ENCODE measurements at places on chromosomes 3 and 15.

DNA sequence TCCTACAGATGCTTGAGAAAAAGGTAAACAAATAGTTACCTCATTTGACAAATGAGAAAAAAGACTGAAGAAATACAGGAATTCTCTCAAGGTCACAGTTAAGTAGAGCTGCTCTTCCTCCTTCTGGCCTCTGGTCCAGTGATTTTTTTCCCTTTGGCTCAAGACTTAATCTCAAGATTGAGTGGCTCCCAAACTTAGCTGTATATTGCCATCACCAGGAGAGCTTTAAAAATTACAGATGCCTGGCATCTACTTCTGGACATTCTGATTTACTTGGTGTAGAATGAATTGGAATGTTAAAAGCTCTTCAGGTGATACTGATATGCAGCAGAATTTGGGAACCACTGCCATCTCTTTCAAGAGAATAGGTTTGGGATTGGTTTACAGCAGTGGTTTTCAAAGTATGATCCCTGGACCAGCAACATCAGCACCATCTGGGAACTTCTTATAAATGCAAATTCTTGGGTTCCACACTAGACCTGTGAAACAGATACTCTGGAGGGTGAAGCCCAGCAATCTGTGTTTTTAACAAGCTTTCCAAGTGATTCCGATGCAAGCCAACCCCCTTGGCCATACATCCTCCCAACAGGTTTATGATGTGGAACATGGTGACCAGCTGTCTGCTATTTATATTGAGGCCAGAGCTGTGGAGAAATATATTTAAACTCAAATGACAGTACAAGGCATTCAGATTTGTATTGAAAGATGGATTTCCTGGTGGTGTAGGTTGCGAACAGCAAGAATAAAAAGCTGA lies 333.0 kb upstream of the RARB start:
- DNase-seq: no peak
- no peaks in the 10 kb centered on the region for H3K27me3 ChIP-seq
- no peak overlapping the region for H3K27ac ChIP-seq
- no peaks in the 10 kb centered on the region for H3K36me3 ChIP-seq
- no peaks in the 10 kb centered on the region for H3K4me1 ChIP-seq
- H3K4me3 ChIP-seq: no peak overlapping the region

- H3K36me3 ChIP-seq: no peaks in the 10 kb centered on the region
- H3K4me1 ChIP-seq: peaks cover 7% of the 10 kb centered on the region
- peaks cover 76% of the 10 kb centered on the region for H3K27me3 ChIP-seq
- no peak for DNase-seq
- no peak overlapping the region for H3K4me3 ChIP-seq
- no peak overlapping the region for H3K27ac ChIP-seq
Measured at GRCh38 chr3:123021996-123022510, 5.5 kb downstream of the SEMA5B start.

GRCh38 chr3:19432669-19433068 lies 284.4 kb downstream of the KCNH8 start:
- DNase-seq: no peak
- H3K36me3 ChIP-seq: no peaks in the 10 kb centered on the region
- no peak overlapping the region for H3K4me3 ChIP-seq
- H3K27ac ChIP-seq: no peak overlapping the region
- H3K4me1 ChIP-seq: peaks cover 2% of the 10 kb centered on the region

- no peak for DNase-seq
- H3K27ac ChIP-seq: no peak overlapping the region
- H3K36me3 ChIP-seq: no peaks in the 10 kb centered on the region
- H3K27me3 ChIP-seq: no peaks in the 10 kb centered on the region
- no peak overlapping the region for H3K4me3 ChIP-seq
- no peaks in the 10 kb centered on the region for H3K4me1 ChIP-seq
Measured at GRCh38 chr3:21531909-21532308, 219.1 kb downstream of the ZNF385D start.

- H3K4me1 ChIP-seq: no peaks in the 10 kb centered on the region
- H3K27me3 ChIP-seq: peaks cover 12% of the 10 kb centered on the region
- no peaks in the 10 kb centered on the region for H3K36me3 ChIP-seq
- H3K4me3 ChIP-seq: no peak overlapping the region
Measured at GRCh38 chr15:29917600-29918597, 95.6 kb upstream of the TJP1 start.

DNA sequence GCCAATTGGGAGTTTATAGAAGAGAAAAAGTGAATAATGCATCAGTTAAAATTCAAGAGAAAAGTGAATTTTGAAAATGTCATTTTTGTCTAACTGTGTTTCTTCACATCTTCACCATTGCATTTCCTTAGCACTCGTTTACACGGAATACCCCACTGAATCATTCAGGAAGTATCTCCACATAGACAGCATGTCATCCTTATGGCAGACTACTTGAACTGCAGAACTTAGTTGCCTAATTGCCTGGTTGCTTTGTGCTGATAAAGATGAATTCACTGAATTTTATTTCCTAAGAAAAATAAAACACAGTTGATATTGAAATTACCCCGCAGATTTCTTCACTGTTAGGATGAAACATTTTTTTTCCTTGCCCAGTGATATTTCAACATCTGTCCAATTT lies 627.1 kb downstream of the ROBO1 start:
- no peaks in the 10 kb centered on the region for H3K4me1 ChIP-seq
- H3K36me3 ChIP-seq: no peaks in the 10 kb centered on the region
- no peak overlapping the region for H3K27ac ChIP-seq
- H3K4me3 ChIP-seq: no peak overlapping the region
- no peak for DNase-seq

Measured in activated CD8-positive, alpha-beta T cell treated with anti-CD3 and anti-CD28 coated beads, Interleukin-2, amount 10 ng/mL, durations not matched to agents 7 days and 5 days (primary cell).